ENCODE measurements at places on chromosomes 11 and 22.

GRCh38 chr22:27311698-27312550 lies 489.6 kb downstream of the MN1 start:
- no peak for DNase-seq

GRCh38 chr11:73114110-73114834 lies 27.8 kb downstream of the FCHSD2 start:
- DNase-seq: no peak

- no peak for DNase-seq
Measured at GRCh38 chr11:44446366-44446762, 119.1 kb upstream of the CD82 start.

DNA sequence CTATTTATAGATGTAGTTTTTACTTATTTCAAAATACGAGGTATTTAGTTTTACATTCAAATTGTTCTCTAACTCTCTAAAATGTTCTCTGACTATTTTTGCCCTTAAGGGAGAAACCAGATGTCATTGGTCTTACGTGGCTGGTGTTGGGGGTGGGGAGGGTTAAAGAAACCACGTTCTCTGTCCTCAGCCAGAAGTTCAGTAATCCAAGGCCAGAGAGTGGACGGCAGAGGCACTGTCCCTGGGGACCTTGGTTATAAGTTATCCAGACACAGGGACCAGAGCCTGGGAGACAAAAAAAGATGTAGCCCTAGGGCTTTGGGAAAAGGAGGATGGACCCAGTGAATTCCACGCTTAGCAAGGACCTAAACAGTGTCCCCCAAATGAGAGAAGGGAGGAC lies 706 bp upstream of the OR51E1 start:
- no peak for DNase-seq

DNA sequence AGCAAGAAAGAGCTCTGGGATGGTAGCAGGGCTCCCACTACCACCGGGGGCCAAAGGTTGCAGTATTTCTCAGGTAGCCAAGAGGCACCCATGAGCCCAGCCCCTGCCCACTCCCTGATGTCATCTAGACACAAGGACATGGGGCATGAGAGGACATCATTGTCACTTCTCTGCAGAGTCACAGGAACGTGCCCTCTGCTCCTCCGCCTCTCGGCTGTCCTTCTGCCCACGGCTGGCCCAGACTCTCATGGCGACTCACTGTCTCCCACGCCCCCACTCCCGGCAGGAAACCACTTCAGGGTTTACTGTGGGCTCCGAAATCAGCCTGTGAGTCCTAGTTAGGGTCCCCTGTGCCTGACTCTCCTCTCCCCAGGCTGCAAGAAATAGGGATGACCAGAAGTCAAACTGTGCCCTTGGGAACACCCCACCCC lies 1.8 kb upstream of the GAL start:
- no peak for DNase-seq

- no peak for DNase-seq
Measured at GRCh38 chr11:65104628-65105027, 7.0 kb upstream of the TM7SF2 start.

GRCh38 chr11:87972133-87972532 lies 203.1 kb downstream of the RAB38 start:
- no peak for DNase-seq

DNA sequence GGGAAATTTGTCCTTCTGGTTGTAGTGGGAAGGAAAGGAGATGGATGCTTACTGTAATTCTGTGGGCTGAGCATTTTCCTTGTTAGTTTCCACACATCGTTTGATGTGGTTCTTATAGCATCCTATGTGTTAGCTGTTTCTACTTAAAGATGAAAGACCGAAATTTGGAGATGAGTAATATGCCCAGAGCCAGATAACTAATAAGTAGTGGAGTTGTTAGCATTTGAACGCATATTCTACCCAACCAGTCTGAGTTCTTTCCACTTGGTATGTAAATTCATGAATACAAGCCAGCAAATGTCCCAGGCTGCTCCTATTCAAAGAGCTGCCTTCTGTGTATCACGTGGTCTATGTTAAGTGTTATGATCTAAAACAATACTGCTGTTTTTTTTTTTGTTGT lies 14.6 kb downstream of the SPECC1L start:
- no peak for DNase-seq

GRCh38 chr11:15602785-15603567 lies 488.3 kb downstream of the INSC start:
- no peak for DNase-seq

DNA sequence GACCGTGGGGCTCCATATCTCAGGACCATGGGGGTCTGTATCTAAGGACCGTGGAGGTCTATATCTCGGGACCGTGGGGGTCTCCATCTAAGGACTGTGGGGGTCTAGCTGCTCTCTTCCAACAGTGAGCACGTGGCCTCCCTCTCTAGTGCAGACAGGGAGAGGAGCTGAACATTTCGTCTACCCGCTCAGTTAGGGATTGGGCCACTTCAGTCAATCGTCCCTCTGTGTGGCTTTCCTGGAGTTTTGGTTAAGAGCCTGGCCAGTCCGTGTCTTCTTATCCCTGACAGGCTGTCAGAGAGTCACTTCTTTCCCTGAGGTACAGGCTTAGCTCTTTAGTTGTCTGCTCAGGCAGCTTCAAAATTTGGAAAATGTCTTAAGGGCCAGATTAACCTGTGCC lies 3.1 kb downstream of the KRTAP5-1 start:
- DNase-seq: no peak

Data from progenitor cell of endocrine pancreas (in vitro differentiated cells).